ENCODE measurements at places on chromosomes 6 and 20.

DNA sequence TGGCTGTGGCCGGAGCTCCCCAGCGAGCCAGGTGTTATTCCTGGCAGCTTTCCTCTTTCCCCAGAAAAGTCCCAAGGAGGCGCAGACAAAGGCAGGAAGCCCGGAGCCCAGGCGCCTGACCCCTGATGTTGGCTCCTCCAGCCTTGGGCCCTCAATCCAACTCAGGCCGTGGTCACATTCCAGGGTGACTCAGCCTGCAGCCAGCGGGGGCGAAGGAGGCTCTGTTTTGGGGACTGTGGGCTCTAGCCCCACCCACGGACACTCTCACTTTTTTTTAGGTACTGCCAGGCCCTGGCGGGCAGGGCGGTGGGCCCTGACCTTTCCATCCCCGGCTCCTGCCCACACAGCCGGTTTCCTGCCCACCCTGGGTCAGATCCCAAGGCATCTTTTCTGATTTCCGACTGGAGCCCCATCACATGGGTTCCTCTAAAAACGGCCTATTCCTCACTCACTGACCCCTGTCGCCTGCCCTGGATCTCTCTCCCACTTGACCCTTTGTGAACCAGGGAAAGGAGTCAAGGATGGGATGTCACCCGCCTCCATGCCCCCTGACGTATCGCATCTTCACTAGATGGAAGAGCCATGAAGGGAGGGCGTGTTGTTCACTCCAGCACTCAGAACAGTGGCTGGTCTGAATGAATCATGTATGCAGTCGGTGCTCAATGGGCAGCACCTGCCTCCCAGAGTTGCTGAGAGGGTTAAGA is 5.5 kb downstream of the PTGIS start:
- no peak for DNase-seq

DNA sequence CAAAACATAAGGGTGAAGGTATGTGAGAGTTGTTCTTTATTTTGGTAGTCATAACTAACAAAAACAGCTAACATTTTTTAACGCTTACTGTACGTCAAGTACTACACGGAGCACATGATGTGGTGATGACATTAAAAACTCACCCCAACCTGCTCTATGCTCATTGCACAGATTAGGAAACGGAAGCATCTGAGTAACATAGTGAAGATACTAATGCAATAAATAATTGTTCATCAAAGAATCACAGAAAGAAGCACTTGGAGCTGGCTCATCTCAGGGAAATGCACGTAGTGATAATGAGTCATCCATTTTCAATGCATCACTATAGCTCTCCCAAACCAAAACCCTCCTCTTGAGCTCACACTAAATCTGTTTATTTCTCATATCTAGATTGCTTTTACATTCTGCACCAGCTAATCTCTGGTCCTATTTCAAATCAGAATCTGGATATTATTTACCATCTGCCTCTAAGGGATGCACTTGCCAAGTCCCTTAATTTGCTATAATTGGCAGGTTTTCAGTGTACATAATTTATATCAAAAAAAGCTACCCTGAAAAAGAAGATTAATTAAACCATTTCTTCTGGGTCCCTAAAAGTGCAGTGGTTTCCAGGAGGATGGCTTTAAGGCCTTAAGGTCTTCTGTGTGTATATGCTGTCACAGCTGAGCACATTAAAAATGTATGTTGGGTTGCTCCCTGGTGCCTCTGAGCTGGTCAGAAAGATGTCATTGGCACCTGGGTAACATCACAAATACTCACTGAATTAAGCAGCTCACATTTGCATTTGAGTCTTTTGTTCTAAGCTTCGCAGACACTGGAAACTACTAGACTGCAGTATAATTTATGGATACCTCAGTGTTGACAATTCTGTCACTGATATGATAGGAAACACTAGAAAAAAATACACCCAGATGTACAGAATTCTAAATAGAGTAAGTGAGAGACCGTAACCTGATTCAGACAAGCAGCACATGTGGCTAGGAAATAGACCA is 677.4 kb upstream of the CITED2 start:
- DNase-seq = no peak

GRCh38 chr6:88780714-88781389 is 182.6 kb downstream of the RNGTT start:
- peak; percentile 12 for DNase-seq

DNA sequence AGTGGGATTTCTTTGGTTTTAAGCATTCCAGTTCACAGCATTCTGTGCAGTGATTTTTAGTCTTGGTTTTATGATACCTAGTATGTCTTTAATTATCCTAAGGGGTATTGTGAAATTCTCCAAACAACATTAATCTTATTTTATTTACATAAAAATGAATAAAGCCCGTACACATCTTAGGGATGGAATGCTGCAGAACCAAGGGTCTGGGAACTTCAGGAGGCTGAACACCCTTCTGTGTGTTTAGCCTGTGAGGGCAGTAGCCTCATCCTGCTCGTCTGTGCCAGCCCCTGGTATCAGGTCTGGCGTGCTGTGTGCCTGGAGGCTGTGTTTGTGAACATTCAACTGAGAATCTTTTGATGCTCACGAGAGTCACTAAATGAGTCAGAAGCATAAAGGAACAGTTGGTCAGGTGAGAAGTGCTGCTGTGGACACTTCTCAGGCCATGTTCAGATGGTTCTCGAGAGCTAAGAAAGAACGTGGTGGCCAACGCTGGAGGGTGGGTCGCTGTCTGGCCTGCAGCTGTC is 25.2 kb upstream of the C20orf204 start:
- DNase-seq = no peak

DNA sequence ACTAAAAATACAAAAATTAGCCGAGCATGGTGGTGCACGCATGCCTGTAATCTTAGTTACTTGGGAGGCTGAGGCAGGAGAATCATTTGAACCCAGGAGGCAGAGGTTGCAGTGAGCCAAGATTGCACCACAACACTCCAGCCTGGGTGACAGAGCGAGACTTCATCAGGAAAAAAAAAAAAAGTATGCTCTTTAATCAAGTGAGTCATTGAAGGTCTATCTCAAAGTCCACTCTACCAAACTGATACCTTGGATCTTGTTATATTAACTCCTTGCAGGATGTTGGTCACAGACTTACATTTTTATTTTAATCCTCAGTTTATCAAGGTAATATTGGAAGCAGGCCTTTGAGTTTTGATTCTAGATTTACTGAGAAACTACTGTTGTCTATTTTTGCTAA is 348.7 kb downstream of the COL12A1 start:
- DNase-seq = no peak

GRCh38 chr6:137815692-137816091 is 51.4 kb upstream of the TNFAIP3 start:
- no peak for DNase-seq

GRCh38 chr6:11613858-11614257 is 76.3 kb downstream of the TMEM170B start:
- no peak for DNase-seq

DNA sequence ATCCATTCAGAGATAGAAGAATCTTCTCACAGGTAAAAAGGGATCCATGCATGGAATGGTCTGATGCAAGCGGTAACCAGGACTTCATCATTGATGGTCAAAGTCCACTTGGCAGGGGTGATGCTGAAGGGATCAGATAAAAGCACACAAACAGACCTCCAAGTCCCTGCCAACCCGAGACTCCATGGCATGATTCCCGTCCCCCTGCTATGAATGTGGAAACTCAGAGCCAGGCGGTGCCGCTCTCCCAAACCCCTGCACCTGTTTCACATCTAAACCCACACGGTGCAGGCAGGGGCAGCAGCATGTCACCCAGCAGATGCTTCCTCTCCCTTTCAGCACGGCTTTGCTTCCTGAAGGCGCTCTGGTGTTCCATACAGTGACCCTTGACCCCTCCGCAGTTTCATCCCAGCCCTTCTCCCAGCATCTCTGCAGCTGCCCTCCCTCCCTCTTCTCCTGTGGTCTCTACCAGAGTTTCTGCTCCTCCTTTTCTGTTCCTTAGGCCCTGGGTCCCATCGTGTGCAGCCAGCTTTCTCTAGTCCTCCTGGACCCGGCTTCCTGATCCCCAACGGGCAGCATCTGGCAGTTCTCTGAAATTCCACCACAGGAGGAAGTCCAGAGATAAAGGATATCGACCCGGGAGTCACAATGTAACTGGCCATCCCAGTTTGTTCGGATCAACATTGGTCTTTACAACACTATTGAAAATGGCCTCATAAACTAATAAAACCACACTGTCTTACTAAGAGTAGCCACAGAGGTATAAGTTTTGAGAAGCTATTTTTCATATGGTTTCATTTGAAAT is 235.0 kb downstream of the TTLL2 start:
- no peak for DNase-seq

GRCh38 chr6:133644548-133644891 is 244.4 kb upstream of the TCF21 start:
- no peak for DNase-seq

GRCh38 chr6:94454231-94454630 is 1034.9 kb upstream of the EPHA7 start:
- DNase-seq = no peak

DNA sequence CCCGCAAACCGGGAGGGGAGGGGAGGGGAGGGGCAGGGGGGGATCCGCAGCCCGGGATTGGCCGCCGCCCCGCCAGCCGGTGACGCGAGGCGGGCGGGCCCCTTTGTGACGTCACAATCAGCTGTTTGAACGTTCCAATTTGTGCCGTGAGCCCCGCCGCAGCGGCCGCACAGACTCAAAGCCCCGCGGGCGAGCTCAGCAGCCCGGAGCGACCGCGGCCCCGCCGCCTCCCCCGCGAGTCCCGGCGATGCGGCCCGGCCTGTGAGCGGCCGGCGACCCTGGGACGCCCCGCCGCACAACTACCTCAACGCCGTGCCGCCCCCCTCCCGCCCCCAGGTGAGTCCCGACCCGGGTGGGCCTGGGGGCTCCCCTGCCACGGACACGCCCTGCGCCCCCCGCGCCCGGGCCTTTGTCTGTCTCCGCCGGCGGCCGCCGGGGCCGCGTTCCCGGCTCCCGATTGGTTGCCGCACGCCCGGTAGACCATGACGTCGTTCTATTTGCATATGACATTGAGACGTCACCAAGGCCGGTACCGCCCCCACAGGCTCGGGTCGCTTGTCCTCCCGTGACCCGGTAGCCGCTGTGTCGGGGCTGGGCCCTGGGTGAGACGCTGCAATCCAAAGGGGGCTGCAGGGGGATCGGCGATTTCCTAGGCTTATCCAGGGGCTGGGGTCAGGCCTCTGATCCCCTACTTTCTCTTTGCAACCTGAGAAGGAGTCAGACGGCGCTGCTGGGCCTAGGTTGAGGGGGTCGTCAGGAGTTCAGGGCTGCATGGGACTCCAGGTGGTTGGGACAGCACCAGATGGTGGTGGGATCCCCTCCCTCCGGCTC is at the start of gene TP53INP2:
TSS of gene TP53INP2 (plus strand) at position 168 of the 831 bp plus-strand sequence. CDS start 4,396 bp downstream, outside the sequence.
- DNase-seq = peak; percentile 84

GRCh38 chr20:15240801-15241200 is 903.4 kb upstream of the FLRT3 start:
- DNase-seq = no peak

- DNase-seq = no peak
These were observed 132.0 kb upstream of the JAG1 start for GRCh38 chr20:10805764-10806163.
